Esophagus mucosa (tissue), 1 donor: ENCODE measurements at places on chromosomes 2 and 18.

DNA sequence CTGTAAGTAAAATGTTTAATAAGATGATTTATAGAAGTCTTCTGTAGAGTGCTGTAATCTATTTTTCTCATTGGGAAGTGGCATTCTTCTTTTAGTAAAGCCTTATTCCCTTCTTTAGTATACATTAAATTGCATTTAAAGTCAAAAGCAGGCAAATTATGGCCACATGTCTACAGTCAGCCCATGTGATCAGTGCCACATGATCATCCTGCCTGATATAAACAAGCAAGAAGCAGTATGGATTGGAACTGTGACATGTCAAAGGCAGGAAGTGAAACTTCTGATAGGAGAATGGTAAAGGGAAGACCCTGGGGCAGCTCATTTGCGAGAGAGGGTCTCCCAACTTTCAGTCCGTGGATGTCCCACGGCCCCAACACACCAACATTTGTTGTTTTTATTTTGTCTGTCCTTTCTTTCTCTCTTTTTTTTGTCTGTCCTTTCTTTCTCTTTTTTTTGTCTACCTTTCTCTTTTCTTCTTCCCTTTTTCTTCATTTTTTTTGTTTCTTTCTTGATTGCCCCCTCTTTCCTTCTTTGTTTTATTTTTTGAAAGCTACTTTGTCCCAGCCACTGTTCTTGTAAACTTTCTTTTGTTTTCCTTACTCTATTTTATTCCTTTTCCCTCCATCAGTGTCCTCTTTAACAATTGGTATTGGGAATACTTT, 154.9 kb downstream of the DTNA start:
- no peak for ATAC-seq

DNA sequence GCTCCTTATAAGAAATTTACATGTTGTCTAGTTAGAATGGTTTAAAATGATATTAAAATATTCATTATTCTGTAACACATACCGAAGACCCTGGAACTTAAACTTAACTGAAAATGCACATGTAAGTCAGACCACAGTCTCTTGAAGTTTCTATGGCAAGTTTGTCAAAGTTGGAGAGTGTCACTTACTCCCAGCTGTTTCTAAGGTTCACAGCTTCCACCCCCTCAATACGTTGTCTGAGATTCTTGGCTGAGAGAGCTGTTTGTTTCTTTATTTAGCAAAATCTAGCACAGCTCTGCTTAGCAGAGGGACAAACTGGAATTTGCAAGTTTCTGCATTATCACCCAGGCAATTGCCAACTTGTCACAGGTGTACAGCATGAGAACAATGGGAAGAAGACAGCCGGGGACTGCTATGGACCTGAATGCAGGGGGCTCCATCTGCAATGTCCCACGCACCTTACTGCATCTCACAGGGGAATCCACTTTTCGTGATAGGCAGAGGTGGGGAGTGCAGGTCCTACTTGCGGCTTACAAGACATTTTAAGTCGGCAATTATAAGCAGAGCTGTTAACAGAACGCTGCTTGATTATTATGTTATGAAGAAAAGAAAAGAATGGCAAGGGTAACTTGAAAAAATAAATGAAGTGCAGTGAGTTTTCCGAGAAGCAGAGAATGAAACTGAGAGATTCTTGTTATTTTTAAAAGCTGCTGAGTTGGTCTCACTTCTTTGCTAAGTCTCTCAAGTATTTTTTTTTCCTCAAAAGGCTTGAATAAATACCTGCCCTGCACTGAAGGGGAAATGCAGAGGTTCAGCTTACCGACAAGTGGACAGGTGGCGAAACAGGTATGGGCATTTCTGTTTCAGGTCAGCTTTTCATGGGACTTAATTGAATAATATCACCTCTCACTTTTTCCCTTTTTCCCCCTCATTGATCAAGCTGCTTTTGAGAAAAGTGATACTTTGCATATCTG, 1072.1 kb upstream of the FANCL start:
- no peak for ATAC-seq

- ATAC-seq = no peak
Observed at GRCh38 chr2:203750346-203751068, 44.1 kb downstream of the CD28 start.

GRCh38 chr2:110805894-110806452, 73.6 kb downstream of the ACOXL start:
- ATAC-seq = no peak

GRCh38 chr2:144084114-144084661, 435.7 kb downstream of the ZEB2 start:
- ATAC-seq = no peak

DNA sequence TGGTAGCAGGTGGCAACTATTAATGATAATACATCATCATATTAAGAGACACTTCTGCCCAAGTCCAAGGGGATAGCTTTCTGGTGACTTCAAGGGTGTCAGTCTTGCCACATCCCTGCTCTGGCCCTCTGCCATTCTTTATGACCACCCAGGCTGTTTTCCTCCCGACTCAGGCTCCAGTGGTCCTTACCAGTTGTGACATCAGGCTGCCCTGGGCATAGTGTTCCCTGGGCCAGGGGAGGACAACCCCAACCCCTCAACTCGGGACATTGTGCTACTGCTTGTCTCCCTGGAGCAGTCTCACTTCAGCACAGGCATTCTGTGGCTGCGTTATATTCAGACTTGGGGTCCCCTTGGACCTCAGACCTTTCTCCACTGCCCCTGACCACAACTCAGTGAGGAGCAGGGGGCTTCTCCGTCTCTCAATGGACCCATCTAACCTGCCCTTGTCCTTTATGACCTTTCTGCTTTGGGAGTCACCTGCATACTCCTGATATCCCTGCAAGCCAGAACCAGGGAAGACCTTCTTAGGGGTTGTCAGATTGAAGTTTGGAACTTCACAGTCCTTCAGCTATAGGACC, 12.8 kb downstream of the DNAJB2 start:
- ATAC-seq = no peak

DNA sequence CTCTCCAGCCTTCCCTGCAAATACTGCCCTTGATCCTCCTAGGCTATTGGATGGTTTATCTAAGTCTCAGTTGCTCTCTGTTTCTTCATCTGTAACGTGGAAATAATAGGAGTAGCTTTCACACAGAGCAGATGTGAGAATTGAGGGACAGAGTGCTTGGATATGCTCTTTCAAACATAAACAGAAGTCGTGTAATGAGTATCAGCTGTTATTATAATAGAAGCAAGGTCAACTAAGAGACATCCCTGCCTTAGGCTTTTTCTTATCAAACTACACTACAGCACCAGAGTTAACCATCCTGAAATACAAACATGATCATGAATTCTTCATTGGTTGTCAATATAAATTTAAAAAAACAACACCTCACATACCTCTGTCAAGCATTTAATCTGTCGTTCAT, 138.2 kb downstream of the DOK6 start:
- ATAC-seq = no peak

DNA sequence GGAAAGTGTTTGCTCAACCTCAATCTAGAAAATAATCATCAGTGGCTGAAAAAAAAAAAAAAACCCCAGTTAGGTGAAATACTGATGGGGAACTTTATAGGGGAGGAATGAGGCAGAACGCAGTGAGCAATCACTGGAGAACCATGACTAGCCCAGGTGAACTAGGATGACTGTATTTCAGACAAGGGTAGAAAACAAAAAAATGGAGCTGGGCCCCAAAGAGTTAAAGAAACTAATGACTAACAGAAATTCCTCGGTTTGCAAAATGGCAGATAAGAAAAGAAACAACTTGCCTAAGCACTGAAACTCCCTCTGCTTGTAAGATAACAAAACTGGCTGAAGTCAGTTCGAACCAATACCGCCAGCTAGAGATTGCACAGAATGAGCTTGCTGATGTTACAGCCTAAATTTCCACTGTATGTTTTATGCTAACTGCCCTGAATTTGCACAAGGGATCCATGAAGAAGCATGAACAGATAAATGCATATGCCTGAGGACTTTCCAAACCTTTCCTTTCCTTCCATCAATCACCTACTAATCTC, 245.9 kb downstream of the METTL4 start:
- ATAC-seq = no peak

DNA sequence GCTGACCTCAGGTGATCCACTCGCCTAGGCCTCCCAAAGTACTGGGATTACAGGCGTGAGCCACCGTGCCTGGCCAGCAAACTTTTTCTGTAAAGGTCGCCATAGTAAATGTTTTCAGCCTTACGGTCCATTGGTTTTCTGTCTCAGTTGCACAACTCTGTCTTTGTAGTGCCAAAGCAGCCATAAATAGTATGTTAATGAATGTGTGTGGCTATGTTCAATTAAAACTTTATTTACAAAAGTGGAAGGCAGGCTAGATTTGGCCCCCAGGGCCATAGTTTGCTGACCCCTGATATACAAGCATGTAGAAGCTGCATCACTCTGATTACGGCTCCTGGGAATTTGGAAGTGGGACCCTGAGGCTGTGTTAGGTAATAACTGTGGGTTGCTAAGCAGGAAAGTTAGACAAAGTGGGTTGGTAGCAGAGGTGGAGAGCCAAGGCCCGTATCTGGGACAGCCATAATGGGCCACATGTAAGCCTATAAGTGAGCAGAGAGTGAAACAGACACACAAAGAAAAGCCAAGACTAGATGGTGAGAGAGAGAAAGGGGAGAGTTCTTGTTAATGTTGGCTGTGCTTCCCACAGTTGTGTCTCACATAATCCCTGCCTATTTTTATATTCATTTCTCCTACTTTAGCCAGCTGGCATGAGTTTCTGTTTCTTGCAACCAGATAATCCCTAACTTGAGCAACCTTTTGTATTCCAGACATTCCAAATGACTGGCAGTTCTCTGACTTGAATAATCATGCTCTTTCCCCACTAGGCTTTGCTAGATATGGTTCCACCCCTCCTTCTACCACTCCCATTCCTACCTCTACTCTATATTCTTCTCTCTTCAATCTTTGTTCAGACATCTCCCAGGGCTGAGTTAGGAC, 223.3 kb upstream of the STON1 start:
- ATAC-seq = peak; percentile 97

- no peak for ATAC-seq
Observed at GRCh38 chr2:35415282-35415681, 940.3 kb upstream of the CRIM1 start.

- ATAC-seq = no peak
Observed at GRCh38 chr2:210657874-210658273, 101.5 kb downstream of the CPS1 start.

GRCh38 chr2:71455741-71456569, 2.6 kb downstream of the DYSF start:
- ATAC-seq = no peak

GRCh38 chr18:40789286-40789685, 1165.7 kb upstream of the PIK3C3 start:
- no peak for ATAC-seq

GRCh38 chr18:72667932-72668331, 123.8 kb upstream of the CBLN2 start:
- no peak for ATAC-seq
